Activated CD4-positive, alpha-beta T cell treated with anti-CD3 and anti-CD28 coated beads, Interleukin-2, amount 50 U/mL, for 24 hours (primary cell): ENCODE measurements at places on chromosomes 1 and 21.

DNA sequence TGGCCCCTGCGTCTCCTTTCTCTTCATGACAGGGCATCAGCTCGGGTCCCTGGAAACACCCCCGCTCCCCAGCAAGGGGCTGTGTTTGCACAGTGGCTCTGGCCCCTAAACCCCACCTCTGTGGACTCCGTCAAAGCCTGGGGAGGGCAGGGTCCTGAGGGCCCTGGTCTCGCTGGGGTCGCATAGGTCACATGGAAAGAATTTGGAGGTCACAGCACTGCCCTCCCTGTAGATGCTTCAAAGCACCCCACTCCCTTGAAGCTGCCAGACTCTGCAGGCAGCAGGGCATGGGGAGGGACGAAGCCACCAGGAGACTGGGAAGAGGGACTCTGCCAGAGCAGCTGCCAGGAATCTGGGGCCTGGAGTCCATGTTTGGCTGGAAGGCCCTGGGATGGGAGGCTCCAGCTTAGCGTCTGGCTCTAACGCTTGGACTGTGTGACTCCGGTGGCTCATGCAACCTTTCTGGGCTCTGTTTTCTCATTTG is 36.6 kb upstream of the ECE1 start:
- DNase-seq: no peak

- no peak for DNase-seq
Observed at GRCh38 chr1:230300322-230301301, 125.5 kb downstream of the PGBD5 start.

- no peak for DNase-seq
Observed at GRCh38 chr1:92419642-92420041, 67.1 kb downstream of the GFI1 start.

DNA sequence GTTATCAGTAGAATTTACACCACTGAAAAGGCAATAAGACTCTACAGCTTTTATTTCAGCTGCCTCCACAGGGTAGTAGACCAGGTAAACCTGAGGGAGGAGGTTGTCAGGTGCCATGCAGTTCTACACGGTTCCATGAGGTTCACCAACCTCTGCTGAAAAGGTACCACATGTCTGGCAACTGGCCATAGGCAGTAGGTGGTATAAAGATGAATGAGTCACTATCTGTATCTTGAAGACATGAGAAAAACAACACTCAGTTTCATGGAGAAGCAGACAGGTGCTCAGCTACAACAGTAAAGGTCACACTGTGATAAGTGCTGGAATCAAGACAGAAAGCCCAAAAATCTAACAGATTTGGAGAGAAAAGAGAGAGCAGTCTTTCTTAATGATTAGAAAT is 145.4 kb downstream of the PTGER3 start:
- DNase-seq: no peak

GRCh38 chr1:101444381-101444780 is 207.6 kb downstream of the S1PR1 start:
- DNase-seq: no peak
